ENCODE measurements at places on chromosomes 2 and 18.

DNA sequence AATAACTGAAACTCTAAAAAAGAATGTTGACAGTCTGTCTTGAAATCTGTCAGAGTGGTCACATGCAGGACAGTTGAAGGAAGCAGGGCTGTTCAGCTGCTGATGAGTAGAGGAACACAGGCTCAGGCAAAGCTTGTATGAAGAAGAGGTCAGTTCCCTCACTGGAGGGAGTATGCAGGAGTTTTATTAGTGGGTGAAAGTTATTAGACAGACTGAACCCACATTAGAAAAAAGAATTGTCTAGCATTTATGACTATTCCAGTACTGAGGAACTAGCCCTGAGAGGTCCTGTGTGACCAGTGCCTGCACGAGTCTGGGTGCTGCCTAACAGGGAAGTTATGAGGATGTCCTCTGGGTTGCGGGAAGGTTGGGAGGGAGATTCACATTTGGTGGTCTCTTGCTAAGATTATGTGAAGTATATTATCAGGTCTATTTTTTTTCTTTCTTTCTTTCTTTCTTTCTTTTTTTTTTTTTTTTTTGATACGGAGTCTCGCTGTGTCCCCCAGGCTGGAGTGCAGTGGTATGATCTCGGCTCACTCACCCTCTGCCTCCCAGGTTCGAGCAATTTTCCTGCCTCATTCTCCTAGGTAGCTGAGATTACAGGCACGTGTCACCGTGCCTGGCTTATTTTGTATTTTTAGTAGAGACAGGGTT lies 9.6 kb downstream of the TET3 start:
- DNase-seq: no peak

- no peak for DNase-seq
Observed at GRCh38 chr18:23540867-23541266, 37.6 kb downstream of the RMC1 start.

DNA sequence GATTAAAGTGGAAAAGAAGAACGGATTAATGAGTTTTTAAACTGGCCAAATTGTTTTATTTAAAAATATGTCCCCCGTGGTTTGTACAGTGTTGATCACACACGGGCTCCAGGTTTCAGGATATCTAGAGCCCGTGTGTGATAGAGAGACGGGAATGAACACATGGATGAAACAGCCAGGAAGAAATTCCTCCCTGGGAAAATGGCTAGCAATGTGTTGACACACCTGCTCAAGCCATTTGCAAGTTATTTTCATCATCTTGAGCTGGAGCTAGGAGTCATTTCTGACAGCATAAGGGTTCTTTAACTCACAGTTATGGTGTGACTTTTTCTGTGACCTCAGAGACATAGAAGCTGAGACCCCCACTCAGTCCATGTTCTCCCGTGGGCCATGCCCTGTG lies 81.6 kb downstream of the LRRFIP1 start:
- no peak for DNase-seq

GRCh38 chr2:170943596-170943995 lies 14.5 kb downstream of the GORASP2 start:
- DNase-seq: no peak

GRCh38 chr2:131493199-131493968 lies 1.2 kb upstream of the MZT2A start:
- DNase-seq: no peak

DNA sequence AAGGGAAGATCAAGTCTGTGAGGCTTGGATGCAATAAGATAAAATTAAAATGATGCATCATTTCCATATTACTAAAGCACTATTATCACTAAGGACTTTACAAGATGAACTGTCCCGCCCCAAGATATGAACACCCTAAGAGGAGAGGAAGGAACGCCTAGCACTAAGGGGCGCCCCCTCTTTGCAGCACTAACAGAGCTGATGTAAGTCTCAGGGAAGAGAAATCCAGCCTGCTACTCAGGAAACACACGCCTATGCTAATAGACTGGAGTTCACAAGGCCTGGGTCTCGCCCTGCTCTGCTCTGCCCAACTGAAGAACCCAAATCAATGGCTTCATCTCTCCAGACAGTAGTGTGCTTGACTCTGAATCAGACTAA lies 6.1 kb downstream of the INO80C start:
- DNase-seq: no peak

DNA sequence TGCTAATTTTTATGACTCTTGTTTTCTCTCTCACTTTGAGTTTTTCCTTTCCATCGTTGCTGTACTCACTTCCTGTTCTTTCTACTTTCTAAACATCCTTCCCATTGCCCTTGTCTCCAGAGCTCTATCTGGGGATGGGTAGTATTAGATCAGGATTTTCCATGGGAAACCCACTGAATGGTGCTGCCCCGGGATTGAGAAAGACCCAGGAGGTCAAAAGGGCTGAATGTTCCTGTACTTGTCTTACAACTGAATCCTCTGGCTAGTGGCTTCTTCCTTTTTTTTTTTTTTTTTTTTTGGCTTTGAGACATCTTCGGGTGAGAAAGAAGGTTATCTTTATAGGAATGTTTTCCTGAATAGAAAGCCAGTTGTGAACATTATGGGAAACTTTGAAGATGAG lies 364.8 kb upstream of the SLC14A2 start:
- DNase-seq: no peak

DNA sequence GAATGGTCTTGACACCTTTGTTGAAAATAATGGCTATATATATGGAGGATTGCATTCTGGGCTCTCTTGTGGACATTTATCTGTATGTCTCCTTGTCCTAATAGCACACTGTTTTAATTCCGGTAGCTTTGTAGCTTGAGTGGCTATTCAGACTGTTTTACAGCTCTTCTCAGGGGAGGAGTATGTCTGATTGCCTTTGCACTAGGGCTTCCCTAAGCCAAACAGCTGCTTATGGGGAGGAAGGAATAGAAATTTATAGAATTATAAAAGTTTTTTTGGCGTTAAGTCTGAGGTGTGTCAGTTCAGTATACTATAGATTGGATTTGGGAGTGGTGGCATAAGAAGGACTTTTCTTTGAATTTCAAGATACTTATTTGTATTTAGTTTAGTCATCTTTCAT lies 12.6 kb downstream of the SEH1L start:
- no peak for DNase-seq

DNA sequence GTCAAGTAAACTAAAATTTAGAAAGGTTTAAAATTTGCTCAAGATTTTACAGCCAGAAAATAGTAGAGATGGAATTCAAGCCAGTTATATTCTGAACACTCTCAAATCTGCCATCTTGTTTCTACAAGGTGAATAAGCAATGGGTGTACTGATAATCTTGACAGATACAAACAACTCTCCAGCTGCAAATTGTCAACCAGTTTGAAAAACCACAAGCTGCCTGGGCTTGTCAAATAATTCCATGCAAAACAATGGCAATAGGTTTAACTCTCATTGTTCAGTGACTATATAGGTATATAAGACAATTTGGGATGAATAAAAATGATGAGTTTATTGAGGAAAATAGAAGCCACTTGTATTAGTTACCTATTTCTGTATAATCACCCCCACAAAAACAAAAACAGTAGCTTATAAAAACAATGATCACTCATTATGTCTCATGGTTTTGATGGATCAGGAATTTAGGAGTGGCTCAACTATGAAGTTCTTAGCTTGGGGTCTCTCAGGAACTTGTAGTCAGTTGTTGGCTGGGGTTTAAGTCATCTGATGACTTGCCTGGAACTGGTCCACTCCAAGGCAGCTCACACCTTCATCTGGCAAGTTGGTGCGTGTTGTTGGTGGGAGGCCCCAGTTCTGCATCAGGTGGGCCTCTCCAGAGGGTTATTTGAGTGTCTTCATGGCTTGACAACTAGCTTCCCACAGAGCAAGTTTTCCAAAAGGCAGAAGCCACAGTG lies 12.6 kb upstream of the EVA1A start:
- DNase-seq: no peak

DNA sequence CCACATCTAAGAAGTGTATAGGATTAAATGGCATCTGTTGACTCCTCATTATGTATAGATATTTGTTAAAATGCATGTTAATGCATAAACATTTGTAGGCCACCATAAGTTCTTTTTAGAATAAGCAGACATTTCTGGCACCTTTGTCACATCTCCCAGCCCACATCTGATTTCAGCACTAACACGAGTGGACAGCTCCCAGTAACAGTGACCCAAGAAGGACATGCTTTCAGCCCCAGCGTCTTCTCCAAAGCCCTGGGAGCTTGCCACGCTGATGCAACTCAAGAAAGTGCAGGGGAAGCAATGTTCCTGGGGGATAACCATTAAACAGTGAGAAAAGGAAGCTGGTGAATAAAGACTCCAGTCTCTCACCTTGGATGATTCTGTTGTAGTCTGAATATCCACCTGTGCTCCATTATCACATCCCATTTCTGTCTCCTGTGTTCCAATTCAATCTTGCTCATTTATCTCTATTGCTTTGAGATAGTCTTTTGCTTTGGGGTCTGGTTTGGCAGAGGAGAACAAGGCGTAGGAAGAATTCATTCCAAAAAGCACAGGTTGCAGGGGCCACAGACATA lies 182.6 kb upstream of the THSD7B start:
- peak; percentile 14 for DNase-seq

GRCh38 chr18:79868811-79869541 lies 71.2 kb downstream of the KCNG2 start:
- no peak for DNase-seq

DNA sequence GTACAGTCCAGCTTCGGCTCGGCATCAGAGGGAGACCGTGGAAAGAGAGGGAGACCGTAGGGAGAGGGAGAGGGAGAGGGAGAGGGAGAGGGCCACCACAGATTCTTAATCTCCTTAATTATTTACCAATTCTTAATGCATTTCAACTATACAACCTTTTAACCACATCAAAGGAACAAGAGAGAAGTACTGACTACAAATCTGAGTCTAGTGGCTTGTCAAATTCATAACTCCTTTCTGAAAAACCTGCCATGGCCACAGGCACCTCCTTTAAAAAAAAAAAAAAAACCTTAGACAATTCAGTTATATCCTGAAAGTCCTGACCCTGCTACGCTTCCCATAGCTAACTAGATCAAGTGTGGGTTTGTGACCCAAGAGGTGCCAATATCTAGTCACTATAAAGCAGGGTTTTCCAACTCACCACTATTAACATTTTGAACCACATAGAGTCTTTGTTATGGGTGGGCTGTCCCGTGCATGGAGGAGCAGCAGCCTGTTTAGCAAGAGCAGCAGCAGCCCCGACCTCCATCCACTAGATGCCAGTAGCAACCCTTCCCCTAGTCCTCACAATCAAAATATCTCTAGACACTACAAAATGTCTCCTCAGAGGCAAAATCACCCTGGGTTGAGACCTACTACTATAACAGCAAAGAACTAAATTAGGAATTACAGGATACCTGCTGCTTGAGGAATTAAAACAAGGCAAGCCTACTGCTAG lies 6.8 kb downstream of the ESCO1 start:
- DNase-seq: no peak

GRCh38 chr2:190352668-190353536 lies 9.5 kb downstream of the INPP1 start:
- DNase-seq: no peak
